ENCODE measurements at places on chromosomes 3 and 15.

DNA sequence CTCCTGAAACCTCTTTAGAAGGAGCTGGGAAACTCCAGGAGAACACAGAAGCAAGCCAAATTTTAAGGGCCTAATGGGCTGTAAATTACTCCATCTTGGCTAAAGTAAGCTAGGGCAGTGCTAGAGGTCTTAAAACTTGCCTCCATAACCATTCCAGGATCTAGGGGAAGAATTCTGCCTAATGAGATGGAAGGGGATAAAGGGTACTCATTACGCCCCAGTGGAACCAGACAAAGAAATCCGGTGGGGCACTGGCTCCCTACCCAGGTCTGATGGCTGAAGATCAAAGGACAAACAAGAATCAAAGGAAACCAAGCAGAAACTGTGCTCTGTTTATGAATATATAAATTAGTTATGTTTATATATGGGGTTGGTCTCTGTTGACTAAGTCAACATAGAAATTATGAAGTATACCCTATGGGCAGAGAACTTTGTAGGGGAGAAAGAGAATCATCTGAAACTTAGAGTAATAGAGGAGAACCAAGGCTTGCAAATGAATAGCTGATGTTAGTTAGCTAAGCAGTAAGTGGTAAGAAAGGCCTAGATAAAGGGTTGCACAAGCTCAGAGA is 57.8 kb downstream of the NCEH1 start:
- no peak for DNase-seq

DNA sequence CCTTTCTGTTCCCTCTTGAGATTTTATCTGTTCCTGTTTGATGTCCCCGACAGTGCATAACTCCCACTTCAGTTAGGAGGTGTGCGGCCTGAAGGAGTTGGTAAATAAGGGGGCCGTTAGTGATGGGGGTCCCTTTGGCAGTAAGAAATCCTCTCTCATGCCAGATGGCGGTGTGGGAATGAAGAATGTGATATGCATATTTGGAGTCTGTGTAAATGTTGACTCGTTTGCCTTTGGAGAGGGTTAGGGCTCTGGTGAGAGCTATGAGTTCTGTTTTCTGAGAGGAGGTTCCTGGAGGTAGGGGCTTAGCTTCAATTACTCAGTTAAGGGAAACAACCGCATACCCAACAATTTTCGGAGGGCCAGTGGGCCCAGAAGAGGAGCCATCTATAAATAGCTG is 38.8 kb upstream of the RNF7 start:
- DNase-seq, result no peak

DNA sequence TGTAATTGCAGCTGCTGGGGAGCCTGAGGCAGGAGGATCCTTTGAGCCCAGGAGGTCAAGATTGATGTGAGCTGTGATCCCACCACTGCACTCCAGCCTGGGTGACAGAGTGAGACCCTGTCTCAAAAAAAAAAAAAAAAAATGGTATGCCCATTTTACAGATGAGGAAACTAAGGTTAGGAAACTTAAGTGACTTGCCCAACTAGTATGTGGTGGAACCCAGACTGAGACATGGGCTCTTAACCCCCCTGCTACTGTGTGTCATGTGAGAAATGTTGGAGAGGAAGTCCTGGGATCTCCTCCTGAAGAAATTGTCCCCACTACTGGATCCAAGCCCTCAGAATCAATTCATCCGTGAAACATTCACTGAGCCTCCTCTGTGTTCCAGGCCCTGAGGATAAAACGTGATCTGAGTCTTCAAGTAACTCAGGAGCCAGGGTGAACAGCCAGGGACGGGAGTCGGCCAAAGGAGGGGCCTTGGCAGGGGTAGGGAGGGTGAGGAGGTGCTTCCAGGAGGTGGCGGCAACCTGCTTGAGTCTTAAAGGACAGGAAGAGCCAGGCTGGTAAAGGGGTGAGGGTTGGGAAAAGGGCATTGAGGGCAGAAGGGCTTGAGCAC is 19.6 kb upstream of the RNU6-1 start:
- no peak for DNase-seq

DNA sequence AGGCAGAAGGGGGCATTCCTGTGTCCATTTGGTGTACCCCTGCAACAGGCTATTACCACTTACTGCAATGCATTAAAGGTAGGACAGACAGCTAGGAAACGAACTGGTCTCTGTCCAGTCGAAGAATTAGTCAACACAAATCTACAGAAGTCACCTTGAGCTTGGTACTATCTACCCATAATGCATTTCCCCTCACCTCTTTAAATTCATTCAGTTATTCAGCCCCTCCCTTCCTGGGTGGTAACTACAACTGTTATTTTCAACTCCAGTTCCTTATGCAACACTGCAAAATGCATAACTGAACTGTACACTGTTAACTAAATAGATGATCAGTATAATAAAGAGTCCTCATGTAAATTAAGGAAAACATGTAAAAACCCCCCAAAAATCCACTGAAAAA is 77.6 kb downstream of the MAGI1 start:
- no peak for DNase-seq

DNA sequence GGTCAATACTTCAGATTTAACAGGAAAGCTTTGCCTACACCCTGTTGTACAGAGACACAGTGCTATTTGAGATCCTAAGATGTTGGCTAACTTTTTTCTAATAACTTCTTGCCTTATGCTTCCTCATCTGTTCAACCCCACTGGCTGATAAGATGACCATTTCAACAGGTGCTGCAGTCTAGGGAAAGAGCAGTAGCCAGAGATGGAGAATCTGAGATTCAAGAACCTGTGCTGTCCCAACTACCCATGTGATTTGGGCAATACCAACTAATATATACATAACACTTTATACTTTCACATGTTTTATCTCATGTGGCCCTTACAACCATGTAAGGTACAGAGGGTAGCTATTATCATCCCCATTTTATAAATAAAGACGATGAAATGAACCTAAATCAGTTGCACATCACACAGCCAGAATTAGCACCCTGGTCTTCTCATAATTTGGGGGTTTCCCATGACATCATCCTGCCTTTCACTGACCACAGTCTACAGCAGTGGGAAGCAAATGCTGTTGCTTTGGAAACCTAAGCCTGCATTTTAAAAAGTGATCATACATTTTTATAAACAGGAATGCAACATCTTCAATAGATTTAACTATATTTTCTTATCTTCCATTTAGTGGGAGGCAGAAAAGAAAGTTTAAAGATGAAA is 9.7 kb downstream of the TTC23 start:
- DNase-seq, result no peak

- DNase-seq, result no peak
Measured at GRCh38 chr3:24986612-24987011, 441.5 kb upstream of the RARB start.

DNA sequence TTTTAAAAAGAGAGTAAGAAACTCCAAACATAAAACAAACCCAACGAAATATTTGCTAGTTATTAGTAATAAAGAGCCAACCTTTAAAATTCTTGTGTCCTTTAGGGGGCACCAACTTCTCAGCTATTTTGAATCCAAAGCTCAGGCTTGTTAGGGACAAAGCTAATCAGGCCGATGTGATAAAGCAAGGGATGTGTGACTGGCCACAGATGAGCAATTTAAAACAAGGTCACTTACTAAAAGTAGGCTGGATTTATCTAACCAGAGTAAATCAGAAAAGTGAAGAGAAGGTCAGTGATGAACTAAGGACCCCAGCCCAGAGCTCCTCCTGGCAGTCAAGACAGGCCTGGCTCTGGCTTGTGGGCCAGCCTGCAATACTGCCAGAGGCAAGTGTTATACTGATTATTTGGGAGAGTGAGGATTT is 108.5 kb downstream of the CYP19A1 start:
- DNase-seq, result no peak

DNA sequence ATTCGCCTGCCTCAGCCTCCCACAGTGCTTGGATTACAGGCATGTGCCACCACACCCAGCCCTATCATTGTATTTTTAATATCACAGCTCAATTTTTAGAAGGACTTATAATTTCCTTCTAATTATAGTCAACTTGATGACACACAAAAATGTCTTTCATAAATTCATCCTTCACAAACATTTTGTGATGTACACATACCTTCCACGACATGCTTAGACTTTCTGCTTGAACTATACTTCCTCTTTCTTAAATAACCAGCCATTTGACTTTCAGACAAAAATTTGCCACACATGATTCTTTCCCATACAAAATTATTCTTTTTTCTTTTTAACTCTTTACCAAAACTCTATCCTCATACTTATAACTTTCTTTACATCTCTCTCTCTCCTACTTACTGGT is 48.4 kb upstream of the CCK start:
- DNase-seq, result no peak

- no peak for DNase-seq
Measured at GRCh38 chr15:36330598-36330997, 248.8 kb upstream of the CDIN1 start.

- DNase-seq, result no peak
Measured at GRCh38 chr3:64031540-64032508, 8.5 kb upstream of the PSMD6 start.

DNA sequence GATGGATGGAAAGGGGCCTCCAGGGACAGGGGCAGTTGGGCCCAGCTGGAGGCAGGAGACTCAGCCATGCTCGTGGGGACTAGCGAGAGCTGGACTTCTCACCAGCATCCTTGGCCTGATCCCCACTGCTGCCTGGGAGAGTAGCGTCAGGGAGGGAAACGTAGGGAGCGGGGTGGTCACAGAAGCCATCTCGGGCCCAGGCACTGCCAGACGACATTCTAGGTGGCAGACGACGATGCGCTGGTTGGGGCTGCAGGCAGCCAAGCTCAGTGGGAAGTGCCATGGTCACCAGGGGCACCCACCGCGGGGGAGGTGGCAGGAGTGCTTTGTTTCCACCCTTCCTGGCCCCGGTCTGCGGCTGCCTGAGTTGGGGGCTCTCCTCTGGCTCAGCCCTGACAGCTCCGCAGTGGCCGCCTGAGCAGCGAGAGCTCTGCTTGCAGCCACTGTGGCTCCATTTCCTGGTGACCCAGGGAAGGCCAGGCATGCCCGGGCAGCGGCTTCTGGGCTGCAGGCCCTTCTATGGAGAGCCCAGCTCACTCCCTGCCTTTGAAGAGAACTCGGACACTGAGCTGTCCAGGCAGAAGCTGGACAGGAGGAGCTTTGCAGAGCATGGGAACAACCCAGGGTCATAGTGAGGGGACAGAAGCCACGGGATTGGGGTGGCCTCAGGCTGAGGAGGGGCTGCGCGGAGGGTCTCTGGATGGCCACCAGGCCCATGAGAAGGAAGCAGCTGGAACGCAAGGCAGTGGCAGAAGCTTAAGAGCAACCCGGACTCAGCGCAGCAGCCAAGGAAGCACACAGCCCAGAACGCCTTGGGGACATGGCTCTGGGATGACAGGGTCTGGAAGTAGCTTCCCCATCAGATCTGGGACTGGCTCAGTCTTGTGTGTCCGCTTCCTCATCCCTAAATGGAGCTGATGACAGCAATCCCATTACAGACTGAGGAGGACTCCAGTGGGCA is 30.8 kb downstream of the KLHL25 start:
- DNase-seq, result no peak
